Epithelial cell of esophagus (primary cell): ENCODE measurements at places on chromosomes 7 and 10.

GRCh38 chr10:23151071-23151470, 41.0 kb upstream of the PTF1A start:
- DNase-seq, result no peak

DNA sequence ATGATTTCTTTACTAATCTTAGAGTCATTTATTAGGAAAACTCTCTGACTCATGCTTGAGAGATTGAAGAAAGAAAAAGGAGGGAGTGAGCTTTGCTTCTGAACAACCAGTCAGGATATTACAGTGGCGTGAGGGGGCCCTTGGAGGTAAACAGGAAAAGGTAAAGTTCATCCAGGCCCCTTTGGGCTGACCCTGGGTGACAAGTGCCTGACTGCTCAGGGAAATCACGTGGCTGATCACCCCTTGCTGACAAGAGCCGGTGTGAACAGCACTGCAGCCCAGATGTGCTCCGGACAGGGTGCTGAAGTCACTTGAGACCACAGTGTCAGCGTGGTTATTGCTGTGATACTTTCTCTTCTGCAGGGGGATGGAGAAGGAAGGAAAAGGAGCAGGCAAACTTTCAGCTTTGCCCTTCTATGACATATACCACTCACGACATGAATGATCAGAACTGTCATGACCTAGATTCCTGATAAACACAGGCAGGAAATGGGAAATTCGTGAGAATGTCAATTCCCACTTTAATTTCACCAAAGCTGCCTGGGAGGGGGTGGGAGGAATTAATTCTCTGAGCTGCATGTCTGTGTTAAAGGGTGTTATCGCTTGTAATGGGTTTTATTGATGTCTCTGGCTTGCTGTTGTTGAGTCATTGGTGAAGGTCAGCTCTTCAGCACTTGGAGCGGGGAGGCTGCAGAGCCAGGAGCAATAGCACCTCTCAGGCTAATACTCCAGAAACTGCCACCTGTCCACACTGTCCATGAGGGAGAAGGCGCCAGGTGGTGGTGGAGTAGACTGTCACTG, 139.8 kb upstream of the AOAH start:
- peak; percentile 8 for DNase-seq

GRCh38 chr10:555281-555680, 134.2 kb downstream of the DIP2C start:
- DNase-seq, result no peak

DNA sequence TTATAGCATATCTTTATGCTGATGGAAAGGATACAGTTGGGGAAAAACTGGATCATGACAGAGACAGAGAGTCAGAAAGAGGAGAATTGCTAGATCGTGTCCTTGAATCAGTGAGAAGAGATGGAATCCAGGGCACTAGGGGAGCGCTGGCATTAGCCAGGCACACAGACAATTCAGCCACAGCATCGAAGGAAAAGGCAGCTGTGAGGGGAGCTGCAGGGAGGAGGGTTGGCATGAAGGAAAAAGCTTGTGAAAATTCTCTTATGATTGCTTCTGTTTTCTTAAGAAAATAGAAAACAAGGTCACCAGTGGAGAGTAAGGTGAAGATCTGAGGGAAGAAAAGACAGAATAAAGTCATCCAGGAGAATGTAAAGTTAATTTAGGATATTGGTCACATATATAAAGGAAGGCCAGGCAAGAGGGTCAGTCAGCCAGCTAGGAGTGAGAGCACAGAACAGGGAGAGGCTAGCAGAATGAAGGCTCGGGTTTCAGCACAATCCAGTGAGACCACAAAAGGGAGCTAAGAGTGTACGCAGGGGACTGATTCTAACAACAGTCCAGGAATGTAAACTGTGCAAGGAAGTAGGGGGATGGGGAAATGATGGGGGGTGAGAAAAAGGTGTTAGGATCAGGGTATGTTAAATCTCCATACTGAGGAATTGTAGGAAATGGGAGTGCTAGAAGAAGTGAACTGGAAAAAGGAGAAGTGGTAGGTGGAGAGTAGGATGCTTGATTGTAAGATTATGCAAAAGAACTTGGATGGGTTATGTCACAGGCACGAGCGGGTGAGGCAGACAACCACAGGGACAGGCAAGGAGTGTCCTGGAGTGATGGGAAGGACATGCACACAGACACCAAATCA, 112.0 kb downstream of the RNF32 start:
- no peak for DNase-seq

DNA sequence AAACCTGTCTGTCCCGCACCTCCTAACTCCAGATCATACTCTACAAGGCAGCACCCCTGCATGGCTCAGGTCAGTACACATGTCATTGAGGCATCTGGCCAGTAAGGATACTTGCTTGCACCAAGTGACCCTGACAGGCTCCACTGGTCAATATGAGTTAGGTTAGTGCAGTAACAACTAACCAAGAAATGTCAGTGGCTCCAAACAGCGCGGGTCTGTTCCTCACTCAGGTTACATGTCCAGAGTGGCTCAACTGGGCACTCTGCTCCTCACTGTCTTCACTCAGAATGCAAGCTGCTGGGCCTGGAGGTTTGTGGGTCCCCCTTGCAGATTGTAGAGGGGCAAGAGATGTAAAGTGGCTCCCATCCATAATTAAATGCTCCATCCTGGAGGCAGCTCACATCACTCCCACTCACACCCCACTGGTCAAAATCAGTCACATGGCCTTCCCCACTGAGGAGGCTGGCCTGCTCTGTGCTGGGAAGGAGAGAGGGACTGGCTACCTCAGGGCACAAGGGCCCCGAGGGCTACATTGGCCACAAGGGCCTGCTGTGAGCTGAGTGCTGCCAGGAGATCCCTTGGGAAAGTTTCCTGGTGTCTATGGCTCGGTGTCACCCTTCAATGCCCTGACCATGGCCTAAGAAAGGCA, 109.1 kb upstream of the GDF10 start:
- no peak for DNase-seq

- no peak for DNase-seq
Observed at GRCh38 chr10:108862676-108863350, 1060.5 kb downstream of the XPNPEP1 start.

DNA sequence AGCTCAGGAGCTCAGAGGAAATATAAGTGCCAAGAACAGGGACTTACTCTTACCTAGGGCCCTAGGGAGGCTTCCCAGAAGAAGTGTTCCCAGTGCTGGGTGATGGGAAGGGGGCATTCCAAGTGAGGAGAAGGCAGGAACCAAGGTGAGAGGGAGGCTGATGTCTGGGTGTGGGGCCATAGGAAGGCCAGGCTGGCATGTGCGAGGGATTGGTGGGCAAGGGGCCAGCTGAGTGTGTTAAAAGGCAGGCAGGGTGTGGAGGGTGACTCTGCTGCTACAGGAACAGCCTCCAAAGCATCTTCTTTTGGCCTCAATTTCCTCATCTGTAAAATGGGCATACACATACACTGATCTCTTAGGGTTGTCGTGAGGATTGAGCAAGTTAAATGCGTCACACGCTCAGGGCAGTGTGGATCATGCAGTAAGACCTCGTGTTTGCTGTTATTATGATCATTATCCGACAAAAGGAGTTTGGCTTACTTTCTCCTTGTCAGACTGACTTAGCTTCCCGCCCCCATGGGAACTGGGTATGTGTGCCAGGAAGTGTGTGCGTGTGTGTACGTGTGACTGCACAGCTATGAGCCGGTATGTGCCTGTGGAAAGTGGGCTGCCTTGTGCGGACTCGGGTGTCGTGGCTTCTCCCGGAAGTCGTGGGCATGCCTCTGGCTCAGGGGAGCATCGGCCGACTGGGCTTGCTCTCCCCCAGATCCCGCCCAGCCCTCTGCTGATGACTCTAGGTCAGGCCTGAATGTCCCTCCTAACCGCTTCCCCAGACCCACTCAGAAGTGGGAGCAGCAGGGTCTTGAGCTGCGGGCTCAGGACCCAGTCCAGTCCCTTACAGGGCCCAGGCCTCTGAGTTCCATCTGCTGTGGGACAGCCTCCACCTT, 59.6 kb downstream of the NEURL1 start:
- no peak for DNase-seq

DNA sequence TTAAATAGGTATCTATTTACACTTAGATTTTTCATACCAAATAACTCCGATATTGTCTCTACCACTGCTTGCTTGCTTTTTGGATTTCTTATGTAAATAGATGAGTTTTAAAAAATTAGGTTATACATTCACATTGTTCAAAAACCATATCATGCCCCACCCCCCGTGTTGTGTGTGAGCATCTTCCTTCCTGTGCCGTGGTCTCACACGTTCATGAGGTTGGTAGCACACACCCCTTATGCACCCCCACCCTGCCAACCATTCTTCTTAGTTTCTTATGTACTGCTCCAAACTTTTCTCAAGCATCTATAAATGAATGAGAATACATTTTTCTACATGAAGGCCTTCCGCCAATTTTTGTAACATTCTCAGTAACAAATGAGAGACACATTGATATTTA, 115.6 kb downstream of the FANK1 start:
- DNase-seq, result no peak

GRCh38 chr7:104240401-104240800, 32.6 kb upstream of the ORC5 start:
- no peak for DNase-seq

DNA sequence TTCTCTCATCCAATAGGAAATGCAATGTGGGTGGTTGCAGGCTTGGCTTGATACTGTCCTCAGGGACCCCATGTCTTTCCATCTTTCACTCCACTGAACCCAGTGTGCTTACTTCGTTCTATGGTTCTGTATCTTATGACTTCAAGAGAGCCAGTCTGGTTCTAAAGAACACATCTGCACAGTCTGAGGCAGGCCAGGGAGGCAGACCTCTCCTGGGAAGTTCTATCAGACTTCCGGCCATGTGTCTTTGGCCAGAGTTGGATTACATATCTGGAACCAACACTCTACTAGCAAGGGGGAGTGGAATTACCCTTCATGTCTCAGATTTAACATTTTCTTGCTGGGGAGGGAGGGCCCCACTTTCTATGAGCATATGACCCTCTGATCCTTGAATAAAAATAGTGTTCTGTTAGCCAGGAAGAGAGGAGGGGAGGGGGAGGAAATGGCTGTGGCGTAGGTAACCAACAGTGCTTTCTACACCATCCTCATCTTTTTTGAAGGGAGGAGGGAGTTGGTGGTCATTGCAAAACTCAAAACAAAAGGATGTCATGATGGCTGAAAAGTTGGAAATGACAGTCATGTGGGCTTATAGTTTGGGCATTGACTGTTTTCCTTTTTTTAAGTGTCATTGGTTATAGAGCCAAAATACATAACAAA, 370.2 kb downstream of the GATA3 start:
- no peak for DNase-seq

GRCh38 chr10:120989279-120989678, 138.1 kb downstream of the WDR11 start:
- no peak for DNase-seq

DNA sequence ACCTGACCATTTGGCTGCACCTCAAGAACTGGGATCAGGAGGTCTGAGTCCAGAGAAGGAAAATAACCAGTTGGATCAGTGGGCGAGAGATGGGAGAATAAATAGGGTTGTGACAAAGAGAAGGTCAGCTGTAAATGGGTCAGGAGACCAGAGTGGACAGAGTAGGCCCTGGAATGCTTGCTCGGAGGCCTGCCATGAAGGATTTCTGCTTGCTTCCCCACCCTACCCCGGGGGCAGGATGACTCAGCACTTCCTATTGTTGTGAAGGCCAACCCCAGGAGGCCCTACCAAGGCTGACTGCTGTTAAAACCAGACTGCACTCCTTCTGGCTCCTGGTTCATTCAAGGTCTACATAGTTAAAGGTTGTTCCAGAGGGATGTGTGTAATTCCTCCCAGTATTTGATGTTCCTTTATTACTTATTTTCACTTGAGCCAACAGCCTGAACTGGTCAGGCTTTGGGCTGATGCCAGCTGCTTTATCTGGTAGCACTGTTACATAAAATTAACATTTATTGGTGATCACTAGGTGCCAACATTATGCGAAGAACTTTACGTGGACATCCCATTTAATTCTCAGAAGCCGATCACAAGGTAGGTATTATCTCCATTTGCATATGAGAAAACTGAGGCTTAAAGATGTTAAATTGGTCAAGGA, 27.3 kb upstream of the IFRD1 start:
- peak; percentile 94 for DNase-seq

- DNase-seq, result no peak
Observed at GRCh38 chr10:19421674-19422073, 373.1 kb downstream of the MALRD1 start.

- DNase-seq, result no peak
Observed at GRCh38 chr7:73899731-73900142, 38.8 kb downstream of the TMEM270 start.

DNA sequence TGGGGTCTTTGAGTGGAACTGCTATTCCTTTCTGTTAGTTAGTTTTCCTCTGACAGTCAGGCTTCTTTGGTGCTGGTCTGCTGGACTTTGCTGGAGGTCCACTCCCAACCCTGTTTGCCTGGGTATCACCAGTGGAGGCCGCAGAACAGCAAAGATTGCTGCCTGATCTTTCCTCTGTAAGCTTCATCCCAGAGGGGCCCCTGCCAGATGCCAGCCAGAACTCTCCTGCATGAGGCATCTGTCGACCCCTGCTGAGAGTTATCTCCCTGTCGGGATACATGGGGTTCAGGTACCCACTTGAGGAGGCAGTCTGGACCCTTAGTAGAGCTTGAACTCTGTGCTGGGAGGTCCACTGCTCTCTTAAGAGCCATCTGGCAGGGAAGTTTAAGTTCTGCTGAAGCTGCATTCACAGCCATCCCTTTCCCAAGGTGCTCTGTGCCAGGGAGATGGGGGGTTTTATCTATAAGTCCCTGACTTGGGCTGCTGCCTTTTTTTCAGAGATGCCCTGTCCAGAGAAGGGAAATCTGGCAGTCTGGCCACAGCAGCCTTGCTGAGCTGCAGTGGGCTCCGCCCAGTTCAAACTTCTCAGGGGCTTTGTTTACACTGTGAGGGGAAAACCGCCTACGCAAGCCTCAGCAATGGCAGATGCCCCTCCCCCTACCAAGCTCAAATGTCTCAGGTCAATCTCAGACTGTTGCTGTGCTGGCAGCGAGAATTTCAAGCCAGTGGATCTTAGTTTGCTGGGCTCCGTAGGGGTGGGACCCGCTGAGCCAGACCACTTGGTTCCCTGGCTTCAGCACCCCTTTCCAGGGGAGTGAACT, 89.7 kb upstream of the CDK6 start:
- DNase-seq, result no peak

- peak; percentile 36 for DNase-seq
Observed at GRCh38 chr7:43834463-43835251, 34.7 kb downstream of the MRPS24 start.

DNA sequence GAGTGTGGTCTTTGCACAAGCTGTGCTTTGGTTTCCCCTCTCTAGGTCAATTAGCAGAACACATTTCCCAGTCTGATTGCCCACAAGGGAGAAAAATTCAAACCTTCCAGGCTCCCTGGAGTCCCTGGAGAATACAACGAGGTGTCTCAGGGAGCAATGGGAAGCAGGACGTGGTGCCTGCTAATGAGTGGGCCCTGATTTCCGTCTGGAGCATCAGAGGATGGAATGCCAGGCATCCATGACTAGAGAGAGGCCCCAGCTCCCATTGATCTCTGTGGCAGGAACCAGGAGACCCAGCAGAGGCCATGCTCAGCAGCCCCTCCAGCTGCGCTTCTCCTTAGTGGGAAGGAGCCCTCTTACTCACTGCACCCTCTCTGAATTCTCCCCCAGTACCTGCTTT, 33.2 kb upstream of the TLX1 start:
- no peak for DNase-seq

GRCh38 chr10:122273966-122274545, 3.0 kb downstream of the BTBD16 start:
- no peak for DNase-seq
